GM19239 (cell line): ENCODE measurements at places on chromosomes 5 and 9.

DNA sequence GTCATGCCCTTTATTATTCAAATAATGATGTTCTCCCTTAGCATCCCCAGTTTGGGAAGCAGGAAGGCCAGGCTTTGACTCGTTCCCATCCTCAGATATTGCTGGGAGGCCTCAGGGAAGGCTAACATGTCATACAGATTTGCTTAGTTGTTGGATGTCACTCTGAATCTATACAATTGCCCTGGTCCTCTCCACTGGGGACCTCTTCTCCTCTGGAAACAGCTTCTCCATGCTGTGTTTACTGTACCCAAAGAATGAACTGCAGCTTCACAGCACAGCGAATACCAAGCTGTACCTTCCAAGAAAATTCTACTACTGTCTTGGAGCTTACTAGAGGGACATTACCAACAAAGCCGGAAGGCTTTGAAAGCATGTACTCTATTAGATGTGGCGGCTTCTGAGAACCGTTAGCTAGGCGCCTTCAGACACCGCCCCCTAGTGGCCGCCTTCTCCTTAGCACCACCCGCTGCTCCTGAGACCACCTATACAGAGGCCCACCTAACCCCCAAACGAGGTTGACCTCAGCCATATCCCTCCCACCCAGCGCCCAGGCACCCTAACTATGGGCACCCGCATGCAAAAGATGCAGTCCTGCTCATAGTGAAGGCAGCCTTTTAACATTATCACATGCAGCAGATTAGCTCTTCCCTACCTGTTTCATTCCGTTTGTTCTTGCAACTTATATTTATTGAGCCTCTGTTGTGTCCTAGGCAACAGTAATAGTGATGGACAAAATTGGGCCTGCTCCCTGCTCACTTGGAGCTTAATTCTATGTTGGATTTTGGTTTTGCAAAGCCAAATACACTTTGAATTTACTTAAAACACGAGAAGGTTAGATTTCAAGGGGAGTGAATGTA is 34.9 kb upstream of the FOXI1 start:
- DNase-seq: no peak

- no peak for DNase-seq
These were observed 46.0 kb upstream of the AKNA start for GRCh38 chr9:114433720-114434255.

- DNase-seq: no peak
These were observed 551.1 kb downstream of the EFNA5 start for GRCh38 chr5:107119656-107120055.

DNA sequence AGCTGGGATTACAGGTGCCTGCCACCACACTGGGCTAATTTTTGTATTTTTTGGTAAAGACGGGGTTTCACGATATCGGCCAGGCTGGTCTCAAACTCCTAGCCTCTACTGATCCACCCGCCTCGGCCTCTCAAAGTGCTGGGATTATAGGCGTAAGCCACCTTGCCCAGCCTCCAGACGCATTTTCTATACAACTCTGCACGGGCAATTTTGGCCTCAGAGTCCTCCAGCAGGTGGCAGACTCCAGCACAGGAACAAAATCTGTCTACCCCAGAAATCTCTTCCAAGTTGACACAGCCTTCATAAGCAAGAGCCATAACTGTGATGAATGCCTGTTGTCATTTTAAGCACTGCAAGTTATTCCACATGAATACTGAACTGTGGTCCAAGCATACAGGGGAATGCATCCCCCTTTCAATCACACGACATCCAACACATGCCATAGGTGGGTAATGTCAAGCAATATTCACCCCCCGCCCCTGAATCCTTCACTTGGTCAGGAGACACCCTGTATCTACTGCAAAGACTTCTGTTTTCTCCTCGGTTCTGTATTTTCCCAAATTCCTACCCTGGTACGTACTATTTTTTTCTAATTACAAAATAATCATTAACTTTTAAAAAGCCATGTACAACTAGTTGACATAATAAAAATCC is 50.8 kb downstream of the ALDH7A1 start:
- DNase-seq: peak; percentile 34

DNA sequence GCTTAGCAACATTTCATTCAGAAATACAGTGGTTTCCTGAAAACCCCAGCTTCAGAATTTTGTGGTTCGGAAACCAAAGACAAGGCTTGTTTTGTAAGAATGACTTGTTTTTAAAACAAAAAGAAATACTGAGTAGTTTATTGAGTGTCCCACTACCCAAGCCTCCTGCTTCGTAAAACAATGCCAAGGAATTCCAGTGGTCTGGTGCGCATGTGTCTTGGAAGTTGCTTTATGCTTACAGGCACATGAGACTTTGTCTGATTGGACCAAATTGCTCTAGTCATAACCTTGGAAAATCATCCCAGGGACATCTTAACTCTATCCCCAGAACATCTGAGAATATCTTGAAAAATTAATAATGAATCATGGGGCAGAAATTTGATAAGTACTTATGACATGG is 77.1 kb upstream of the FST start:
- DNase-seq: no peak

DNA sequence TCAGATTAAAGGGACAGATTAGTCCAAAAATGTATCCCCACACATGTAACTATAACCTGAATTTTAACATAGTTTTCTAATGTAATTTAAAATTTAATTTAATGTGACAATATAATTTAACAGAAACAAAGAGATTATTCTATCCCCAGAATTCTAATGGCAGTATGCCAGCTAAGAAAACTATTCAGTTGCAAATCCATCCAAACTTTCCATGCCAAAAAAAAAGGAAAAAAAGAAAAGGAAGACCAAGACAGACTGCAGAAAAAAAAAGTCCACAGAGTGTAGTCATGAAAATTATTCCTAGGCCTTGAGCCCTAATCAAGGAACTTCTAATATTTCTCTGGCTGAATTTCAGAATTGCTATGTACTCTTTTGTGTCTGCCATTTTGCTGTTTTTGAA is 217.6 kb downstream of the CDH18 start:
- no peak for DNase-seq

DNA sequence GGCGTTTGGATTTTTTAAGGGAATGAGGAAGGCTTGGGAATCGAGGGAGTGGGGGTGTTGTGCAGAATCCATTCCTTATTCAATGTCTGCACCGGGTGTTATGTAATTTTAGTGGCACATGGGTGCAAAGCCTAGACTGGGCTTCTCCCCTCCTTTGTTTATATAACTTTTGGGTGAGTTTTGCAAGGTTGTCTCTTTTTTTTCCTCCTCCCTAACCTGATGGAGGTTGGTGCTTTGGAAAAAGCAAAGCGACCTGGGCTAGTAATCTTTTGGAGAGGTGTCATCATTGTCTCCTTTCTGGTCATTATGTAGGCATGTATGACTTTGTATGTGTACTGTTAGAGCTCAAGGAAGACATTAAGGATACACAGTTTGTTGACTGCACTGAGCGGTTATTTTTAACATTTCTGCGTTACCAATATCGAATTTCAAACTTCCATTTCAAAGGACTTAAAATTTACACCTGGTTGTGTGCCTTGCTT is 3.1 kb downstream of the SMARCA2 start:
- DNase-seq: no peak

GRCh38 chr5:68266457-68266856 is 50.9 kb downstream of the PIK3R1 start:
- DNase-seq: no peak

DNA sequence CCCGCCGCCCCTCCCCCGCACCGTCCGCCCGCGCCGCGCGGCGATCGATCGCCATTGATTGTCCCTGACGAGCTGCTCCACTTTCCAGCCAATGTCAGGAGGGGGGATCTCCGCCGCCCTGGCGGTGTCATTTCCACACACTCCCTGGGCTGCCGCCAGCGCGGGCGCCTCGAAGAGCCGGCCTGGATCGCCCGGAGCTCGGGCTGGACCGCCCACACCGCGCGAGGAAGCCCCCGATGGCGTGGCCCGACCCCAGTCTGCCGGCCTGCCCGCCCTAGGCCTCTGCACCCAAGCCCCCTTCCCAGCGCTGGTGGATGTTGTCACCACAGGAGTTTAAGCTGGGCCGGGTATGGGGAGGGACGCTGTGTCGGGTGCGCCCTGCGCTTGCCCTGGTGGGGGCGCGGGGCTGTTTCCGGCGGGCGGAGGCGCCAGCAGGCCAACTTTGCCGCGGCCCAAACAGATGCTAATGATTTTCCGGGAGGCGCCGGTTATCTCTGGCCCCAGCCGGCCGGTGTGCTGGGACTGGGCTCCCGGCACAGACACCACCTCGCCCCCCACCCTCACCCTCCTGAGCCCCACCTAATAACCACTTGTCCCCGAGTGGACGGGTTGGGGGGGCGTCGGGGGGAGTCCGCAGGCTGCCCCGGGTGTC is 10.6 kb upstream of the CXXC5 start:
- DNase-seq: peak; percentile 65

DNA sequence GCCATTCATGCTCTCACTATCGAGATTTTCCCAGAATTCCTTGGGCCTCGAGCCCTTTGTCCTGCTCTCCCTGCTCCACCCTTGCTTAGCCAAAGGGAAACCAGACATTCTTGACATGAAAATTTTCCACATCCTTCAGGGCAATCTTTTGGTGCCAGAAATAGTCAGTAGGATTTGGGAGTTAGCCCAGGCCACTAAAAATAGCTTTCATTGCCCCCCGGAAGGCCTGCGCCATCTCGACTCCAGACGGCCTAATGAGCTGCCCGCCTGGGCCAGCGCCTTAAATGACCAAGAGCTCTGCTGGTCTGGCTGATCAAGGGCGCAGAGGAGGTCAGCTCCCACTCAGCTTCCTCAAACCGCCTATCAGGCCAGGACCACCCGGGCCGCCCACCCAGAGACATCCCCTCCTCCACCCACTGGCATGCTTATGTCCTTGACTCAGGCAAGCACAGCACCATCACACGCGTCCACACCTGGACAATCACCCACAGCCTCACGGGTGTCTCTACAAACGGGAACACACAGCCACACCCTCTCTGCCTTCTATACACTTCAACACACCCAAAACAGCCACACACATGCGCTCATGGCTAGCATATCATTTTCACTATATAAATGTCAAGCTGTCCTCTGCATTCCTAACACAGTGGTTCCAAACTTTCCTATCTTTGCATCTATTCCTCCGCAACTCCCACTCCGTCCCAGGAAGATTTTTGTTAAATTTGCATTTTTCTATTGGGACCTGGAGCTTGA is 20.9 kb downstream of the DUSP1 start:
- no peak for DNase-seq

GRCh38 chr5:41747301-41747700 is 122.9 kb downstream of the OXCT1 start:
- no peak for DNase-seq

DNA sequence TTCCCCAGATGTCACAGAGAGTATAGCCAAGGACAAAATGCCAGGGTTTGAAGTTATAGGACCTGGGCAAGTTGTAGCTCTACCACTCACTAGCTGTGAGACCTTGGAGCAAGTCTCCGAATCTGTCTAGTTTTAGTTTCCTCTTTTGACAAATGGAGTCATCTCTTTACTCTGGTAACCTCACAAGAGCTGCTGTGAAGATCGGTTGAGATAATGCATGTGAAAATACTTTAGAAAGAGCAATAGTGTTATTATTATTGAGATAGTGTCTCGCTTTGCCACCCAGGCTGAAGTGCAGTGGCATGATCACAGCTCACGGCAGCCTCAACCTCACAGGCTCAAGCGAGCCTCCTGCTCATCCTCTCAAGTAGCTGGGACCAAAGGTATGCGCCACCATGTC is 117.9 kb upstream of the NR5A1 start:
- no peak for DNase-seq

DNA sequence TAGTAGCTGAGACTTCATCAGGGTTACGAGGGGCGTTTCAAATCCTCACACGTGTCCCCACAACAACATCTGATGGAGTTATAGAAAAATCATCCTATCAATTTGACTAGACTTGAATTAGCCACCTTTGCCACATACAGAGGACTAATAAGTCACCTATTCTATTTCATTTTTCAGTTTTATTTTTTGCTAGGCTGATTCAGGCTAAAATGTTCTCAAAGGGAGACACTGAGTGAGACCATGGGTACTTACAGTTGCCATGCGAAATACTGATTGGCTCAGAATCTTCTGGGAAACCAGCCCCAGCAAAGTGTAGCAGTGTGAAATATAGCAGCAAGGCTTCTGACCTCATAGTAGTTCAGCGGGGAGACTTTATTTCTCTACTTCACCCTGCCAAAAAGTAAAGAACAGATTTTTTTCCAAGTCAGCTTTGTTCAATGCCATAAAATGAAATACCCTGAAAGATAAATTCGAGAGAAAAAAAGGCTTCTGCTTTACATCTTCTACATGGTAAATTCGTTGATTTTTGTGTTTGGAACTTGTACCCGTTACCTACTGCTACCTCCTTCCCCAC is 69.9 kb downstream of the SEMA6A start:
- DNase-seq: no peak

DNA sequence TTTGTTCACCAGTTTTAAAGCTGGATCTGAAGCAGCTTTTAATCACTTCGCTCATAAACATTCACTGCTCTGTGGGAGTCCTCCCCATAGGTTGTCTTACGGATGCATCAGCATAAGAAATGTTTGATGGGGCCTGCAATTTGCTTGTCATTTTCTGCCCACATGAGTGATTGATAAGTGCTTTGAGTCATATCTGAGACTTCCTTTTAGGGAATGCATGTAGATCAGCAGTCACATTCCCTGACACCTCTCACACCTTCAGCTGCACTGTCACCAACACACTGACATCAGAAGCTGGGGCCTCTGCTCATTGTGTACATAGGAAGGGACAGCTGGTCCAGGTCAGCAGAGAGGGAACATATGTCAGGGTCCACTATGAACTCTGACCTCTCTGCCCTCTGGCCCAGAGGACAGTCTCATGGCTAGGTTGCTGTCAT is 84.1 kb upstream of the SPATA31D4 start:
- DNase-seq: no peak

DNA sequence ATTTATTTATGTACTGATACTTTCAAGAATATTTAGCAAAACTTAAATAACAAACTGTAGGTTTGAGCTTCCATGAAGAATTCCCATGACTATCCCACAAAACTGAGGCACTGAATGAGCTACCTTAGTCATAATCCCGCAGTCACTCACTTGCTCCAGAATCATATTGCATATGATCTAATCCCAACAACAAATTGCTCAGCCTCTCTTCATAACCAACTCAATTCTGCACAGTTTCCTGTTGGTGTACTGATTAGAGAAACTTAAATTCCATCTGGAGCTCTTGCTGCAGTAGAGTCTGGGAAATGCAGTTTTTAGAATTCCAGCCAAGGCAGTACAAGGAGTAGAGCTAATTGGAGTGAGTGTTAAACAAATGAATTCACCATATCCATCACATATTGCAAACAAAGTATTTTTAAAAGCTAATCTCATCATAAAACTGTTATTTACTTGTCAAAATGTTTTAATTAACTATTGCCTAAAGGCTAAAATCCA is 35.7 kb upstream of the CDH18 start:
- DNase-seq: no peak

- no peak for DNase-seq
These were observed 189.3 kb upstream of the EFNA5 start for GRCh38 chr5:107860044-107860443.

GRCh38 chr5:58770136-58770535 is 187.3 kb downstream of the RAB3C start:
- DNase-seq: no peak

DNA sequence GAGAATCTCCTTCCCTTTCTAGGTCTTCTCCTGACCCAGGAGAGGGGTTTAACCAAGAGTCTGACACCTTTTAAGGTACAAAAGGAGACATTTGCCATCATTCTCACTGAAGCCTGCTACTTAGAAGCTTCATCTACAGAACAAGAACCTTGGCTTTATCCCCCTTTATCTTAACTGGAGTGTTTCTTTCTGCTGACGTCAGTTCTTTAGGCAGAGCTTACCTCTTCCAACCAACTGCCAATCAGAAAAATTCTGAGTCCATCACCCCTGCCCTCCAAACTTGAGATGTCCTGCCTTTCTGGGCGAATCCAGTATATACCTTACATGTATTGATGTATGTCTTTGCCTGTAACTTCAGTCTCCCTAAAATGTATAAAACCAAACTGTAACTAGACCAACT is 37.2 kb downstream of the PLEKHG4B start:
- no peak for DNase-seq
